ENCODE measurements at places on chromosomes 1 and 21.

DNA sequence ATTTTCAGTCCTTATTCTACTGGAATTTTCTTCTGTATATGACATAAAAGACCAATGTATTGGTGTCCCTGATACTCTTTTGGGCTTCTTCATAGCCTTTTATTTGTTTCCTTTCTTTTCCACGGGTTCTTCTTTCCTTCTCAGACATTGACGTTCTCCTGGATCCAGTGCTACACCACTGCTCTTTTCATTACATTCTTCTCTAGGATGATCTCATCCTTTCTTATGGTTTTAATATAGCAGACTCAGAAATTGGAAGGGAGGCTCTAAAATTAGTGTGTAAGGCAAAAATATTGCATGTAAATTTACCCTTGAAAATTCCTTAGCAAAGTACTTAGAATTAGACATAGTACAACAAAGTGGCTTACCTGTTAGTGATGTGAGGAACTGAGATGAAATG, 65.3 kb downstream of the SELENOF start:
- no peak for DNase-seq

DNA sequence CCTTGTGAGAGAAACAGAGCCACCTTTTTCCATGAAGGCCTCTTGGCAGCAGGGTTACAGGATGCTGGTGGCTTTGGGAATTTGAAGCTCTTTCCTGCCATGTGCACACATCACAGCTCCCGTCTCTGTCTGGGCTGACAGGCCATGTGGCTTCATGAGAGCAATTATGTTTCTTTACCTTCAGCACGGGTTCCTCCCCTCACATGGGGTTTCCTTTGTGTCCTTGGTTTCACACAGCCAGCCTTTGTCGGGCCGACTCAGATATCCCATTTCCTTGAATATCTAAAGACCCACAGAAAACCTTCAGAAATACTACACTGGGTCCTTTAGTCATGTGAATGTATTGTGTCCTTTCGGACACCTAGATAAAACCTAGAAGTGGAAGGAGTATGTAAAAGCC, 7.1 kb downstream of the CLIC6 start:
- no peak for DNase-seq

DNA sequence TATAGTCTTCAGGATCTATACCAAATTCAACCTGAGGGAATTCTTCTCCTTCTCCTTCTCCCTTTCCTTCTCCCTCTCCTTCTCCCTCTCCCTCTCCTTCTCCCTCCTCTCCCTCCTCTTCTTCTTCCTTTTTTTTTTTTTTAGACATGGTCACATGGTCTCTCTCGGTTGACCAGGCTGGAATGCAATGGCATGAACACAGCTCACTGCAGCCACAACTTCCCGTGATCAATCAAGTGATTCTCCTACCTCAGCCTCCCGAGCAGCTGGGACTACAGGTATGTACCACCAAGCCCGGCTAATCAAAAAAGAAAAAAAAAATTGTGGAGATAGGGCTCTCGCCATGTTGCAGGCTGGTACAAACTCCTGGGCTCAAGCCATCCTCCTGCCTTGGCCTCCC, 51.5 kb downstream of the DNAI4 start:
- no peak for DNase-seq

- no peak for DNase-seq
Measured at GRCh38 chr1:94807742-94808491, 12.2 kb upstream of the SLC44A3 start.

- DNase-seq = peak; percentile 99
Measured at GRCh38 chr1:109248797-109249629, at the start of gene CELSR2. TSS of gene CELSR2 (plus strand) at chr1:109249539. CDS start at chr1:109250080, 541 bp downstream.

DNA sequence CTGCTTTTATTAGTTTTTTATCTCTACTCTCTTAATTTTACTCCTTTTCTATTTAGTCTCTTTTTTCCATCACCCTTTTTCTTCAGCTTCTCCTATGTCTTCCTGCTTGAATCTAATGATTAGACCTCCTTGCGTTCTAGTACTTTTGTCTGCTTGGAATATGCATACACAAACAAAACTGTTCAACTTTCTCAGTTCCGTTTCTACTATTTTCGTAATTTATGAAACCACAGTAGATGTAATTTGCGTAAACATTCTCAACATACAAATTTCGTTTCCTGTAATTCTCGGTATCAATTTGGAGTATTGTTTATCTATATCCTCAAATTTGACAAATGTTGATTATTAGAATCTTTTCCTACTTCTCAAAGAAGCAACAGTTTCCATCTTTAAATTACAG, 772.5 kb downstream of the USP25 start:
- DNase-seq = no peak

DNA sequence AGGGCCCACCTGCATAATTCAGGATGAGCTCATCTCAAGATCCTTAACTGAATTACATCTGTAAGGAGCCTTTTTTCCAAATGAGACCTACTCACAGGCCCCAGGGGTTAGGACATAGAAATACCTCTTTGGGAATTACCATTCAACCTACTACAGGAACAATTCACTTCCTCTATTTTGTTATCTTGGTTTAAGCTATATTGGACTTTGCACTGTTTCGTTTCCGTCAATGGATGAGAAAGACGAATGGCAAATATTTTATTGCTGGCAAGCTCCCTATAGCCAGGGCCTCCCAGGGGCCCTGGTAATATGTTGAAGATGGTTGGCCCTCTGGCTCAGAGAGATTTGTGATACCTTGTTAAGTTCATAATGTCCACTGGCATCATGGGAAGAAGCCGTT, 384.2 kb upstream of the DUSP10 start:
- DNase-seq = no peak

GRCh38 chr1:109559995-109560394, 11.6 kb downstream of the GNAI3 start:
- DNase-seq = no peak

GRCh38 chr21:36203603-36203889, 46.9 kb downstream of the DOP1B start:
- DNase-seq = no peak

GRCh38 chr1:11061652-11062365, 2.0 kb upstream of the SRM start:
- DNase-seq = no peak

GRCh38 chr1:176628775-176629174, 165.8 kb downstream of the PAPPA2 start:
- DNase-seq = no peak

- DNase-seq = no peak
Measured at GRCh38 chr1:46508757-46509156, 19.1 kb downstream of the DMBX1 start.

- no peak for DNase-seq
Measured at GRCh38 chr1:64476251-64476952, 6.5 kb downstream of the CACHD1 start.

DNA sequence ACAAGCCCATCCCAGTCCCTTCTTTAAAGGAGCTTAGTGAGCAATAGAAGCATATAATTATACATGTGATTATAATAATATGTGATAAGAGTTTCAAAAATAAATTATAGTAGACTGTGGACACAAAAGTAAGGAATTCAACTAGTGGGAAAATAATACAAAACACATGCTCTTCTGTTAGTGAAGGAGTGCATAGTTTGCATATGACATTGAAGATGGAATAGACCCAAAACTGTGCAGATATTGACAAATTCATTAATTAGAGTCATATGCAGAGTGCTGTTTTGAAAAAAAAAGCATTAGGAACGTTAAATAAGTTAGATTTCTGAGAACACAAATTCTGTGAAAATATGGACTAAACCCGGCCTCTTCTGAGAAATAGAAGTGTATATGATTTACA, 278.8 kb downstream of the ASTN1 start:
- DNase-seq = no peak

DNA sequence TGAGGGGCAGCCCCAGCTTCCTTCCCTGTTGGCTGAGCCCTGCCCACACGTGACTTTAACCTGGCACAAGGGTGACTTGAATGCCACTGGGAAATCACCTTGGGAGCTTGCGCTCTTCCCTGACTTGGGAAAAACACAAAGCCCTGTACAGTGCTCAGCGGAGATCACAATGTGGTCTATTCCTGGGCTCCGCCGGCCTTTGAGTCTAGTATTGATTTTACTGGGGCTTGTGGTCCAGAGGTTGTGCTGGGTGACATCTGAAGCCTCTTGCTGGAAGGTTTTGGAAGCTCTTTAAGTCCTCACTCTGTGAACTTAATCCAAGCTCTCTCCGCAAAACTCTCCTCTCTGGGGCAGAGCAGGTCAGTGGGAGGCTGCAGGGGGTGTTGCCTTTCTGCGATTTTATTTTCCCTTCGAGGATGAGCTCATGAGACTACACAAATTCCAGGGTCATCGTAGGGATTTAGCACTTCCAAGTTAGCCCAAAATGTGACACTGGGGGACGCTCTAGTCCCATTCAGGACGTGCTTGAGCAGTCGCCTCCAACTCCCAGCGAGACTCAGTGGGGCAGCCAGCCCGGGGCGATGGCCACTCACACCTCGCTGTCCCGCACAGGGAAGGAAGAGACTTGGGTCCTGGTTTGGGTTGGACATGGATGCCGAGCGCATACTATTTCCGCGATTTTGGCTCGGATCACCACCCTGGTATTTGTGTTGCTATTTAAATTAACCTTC, 291.9 kb upstream of the AJAP1 start:
- no peak for DNase-seq

DNA sequence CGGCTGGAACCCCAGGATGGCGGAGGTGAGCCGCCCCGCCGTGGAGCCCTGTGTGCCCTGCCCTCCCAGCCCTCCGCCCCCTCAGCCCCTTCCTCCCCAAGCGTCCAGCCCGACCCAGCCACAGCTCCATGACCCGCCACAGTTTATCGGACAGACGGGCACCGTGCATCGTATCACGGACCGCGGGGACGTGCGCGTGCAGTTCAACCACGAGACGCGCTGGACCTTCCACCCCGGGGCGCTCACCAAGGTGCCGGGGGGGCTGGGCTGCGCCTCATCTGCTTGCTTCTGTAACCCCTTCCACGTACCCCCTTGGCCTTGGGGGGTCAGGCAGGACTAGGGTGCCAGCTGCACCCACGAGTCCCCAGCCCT, 6.6 kb upstream of the MMP23B start:
- no peak for DNase-seq

DNA sequence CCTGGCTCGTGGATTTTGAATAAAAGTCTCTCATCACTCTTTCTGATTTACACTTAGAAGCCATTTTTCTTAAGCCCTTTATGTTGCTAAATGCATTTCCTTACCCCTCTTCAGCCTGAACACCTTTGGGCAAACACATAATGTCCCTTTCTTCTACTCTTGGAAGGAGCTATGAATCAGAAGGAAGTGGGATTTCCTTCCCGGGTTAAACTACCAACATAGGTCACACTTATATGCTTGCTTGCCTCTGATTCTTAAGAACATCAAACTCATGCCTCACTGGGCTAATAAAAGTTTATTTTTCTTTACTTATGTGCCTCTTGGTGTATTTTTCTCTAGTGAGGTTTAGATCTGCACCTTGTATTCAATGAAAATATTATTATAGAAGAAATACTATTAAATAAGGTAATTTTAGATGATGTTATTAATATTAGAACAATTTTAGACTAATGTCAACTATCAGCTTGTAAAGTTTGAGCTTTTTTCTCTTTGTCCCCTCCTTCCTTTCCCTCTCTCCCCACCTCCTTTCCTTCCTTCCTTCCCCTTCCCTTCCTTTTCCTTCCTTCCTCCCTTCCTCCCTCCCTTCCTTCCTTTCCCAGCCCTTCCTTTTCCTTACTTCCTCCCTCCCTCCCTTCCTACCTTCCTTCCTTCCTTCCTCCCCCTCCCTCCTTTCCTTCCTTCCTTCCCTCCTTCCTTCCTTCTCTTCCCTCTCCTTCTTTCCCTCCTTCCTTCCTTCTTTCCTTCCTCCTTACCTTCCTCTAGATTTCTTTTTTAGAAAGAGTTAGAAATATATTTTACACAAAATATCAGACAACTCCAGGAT, 66.5 kb upstream of the KCNJ6 start:
- DNase-seq = no peak

GRCh38 chr1:15236746-15237145, 10.3 kb upstream of the FHAD1 start:
- DNase-seq = no peak

DNA sequence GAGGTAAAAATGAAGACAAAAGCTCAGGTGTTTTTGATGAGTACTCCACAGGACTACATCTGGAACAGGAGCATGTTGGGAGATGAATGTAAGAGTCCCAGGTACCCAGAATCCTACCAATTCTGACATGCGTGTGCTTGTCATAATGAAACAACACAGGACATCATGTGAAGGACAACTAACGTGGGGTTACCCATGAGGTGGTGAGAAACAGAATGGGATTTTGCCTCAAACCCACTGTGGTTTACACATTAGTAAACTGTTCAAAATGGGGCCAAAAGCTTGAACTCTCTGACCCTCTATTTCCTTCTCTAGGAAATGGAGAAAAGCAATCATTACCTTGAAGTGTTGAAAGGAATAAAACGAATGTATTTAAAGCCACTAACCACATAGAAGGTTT, 266.2 kb downstream of the RGS7 start:
- no peak for DNase-seq

- DNase-seq = no peak
Measured at GRCh38 chr1:78475888-78476610, 14.7 kb upstream of the PTGFR start.

- no peak for DNase-seq
Measured at GRCh38 chr1:117436513-117436912, 69.3 kb downstream of the MAN1A2 start.

DNA sequence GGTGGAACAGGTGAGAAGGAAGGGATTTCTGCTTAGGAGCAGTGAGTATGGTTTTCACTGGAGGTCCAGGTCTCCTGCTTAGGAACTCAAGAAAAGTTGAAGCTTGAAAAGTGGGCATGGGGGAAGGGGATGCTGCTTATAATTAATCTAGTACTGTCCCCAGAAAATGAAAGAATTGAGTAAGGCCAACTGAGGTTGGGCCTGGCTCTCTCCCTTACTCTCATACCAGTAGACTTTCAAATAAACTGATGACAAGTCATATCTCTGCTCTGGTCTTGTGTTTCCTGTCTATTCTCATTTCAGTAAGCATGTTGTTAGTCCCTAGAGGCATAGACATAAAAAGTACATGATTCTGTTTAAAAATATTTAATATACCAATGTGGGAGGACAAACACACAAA, 26.4 kb downstream of the CD48 start:
- no peak for DNase-seq
